ENCODE measurements at places on chromosomes 6 and 20.

DNA sequence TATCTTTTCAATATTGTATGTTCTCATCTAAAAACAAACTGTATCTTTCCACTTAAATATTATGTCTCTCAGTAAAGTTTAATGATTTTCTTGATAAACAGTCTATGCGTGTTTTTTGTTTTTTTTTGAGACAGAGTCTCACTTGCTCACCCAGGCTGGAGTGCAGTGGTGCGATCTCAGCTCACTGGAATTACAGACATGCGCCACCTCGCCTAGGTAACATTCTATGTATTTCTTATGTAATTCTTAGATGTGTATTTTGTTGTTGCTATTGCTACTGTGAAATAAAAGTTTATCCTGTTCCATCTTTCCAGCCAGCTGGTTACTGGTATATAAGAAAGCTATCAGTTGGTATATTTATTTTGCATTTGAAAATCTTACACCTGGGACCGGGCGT, 29.4 kb downstream of the ABHD12 start:
- DNase-seq = no peak

DNA sequence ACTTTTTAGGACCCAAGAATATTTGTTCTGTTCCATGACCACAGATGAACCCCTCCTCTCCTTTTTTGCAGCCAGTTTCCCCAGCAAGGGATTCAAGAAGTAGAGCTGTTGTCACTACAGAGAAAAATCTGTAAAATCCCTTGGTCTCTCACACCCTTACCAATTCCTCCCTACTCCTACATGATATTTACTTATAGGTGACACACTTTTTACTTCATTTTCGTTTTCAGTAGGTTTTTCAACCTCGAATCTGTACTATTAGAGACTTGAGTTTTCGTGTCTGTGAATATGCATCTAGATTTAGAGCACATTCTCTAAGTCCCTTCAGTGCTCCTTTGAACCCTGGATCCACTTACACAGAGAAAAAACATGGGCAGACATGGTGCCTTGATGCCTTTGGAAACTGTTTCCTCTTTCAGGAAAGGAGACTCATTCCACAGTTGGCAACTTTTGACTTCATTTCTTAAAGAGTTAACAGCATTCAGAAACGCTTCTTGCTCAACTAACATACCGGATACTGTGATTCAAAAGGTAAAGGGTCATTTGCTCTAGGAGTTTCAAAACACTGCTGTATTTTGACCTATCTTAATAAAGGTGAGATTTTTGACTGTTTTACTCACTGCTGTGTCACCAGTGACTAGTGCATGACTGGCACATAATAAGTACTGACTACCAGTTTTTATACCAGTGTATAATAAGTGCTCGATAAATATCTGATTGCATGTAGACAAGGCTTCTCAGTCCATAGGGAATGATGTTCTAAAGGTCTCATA, 50.6 kb downstream of the LAMA4 start:
- no peak for DNase-seq

DNA sequence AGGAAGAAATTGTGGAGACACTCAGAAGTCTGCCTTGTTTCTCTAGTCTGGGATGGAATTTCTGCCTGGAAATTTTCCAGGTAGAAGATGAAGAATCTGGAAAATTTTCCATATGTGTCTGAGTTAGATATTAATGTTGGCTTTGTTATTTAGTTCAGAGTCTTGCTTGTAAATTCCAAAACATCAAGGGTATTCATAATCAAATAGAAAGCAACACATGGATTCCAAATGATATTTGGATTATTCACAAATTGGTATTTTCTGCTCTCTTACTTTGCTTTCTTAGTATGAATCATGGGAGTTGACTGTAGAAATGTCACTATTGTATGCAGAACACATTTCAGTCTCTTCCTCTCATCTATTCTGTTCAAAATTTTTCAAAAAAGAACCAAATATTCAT, 116.0 kb downstream of the GRIK2 start:
- DNase-seq = no peak

DNA sequence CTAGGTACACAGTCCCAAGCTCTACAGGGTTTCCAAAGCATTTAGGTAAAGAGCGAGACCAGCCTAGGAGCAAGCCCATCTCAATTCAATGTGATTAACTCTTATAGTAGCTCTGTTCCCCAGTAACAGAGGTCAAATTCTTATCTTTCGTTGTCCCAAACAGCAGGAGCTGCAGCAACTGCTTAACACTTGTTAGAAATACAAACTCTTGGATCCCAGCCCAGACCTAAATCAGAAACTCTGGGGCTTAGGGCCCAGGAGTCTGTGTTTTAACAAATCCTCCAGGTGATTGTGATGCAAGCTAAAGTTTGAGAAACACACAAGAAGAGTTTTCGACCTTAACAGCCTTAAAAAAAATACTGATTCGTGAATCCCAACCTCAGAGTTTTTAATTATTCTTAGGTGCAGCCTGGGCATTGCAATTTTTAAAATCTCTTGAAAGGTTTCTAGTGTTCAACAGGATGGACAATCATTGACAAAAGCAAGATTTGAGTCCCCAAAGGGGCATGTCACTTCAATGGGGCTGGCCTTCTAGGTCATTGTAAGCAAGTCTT, 127.4 kb upstream of the HCRTR2 start:
- DNase-seq = no peak

DNA sequence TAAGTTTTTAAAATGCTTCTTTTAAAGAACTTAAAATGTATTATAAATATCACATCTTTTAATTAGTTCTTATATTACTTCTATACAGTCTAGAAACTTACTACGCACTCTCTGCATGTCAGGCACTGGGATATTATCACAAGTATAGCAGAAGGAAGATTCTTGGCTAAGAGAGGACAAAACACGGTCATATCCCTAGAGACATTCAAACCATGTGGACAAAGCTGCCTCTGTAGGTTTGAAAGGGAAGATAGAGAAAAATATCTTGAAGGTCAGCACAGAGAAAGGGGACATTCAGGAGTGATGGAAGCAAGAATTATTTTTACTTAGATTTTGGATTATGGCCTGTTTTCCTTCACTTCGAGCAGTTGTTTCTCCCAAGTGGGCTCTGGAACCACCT, 64.1 kb downstream of the LRRC1 start:
- no peak for DNase-seq

GRCh38 chr6:147825848-147826247, 317.4 kb downstream of the SAMD5 start:
- no peak for DNase-seq

- no peak for DNase-seq
Measured at GRCh38 chr20:1331101-1331500, 2.2 kb upstream of the SDCBP2 start.

- DNase-seq = peak; percentile 91
Measured at GRCh38 chr6:14121936-14122344, 4.4 kb downstream of the CD83 start.

All from suppressor macrophage (primary cell).